Effector memory CD8-positive, alpha-beta T cell (primary cell): ENCODE measurements at places on chromosomes 6 and 20.

- no peak for DNase-seq
These were observed 400.3 kb downstream of the TFAP2A start for GRCh38 chr6:10014557-10014956.

- no peak for DNase-seq
These were observed 47.4 kb upstream of the SRF start for GRCh38 chr6:43123461-43124314.

DNA sequence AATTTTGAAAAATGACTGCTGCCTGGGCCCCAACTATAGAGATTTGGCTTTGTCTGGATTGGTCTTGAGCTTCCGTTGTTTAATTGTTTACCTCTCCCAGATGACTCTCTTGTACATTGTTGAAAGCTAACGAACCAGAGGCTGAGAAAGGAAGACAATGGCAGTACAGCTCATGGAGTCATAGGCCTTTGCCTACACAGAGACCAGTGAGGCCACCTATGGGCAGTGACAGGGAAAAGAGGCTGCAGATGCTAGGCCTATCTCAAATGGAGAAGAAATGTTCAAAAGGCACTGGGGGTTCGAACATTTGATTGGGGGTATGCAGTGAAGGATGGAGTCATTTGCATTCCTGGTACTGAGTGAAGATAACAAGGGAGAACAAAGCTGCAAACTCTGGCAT, 29.1 kb downstream of the OPN5 start:
- no peak for DNase-seq

DNA sequence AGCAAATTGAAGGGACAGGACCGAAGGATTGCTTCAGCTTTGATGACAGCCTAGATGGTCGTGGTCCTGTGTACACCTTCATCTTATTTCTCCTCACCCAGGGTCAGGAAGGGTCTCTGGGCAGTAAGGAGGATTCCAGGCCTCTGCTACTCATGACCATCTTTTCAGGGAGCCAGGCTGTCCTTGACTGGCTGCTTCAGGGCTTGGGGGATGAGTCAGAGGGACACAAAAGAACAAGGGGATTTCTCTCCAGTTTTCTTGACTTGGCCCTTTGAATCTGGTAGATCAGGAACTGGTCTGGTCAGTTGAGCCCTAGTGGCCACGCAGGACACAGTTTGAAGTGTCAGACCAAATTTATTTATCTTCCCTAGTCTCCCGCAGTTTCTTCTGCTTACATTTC, 402.1 kb upstream of the CHD6 start:
- no peak for DNase-seq

GRCh38 chr20:20405623-20406022, 37.7 kb downstream of the INSM1 start:
- DNase-seq = no peak

DNA sequence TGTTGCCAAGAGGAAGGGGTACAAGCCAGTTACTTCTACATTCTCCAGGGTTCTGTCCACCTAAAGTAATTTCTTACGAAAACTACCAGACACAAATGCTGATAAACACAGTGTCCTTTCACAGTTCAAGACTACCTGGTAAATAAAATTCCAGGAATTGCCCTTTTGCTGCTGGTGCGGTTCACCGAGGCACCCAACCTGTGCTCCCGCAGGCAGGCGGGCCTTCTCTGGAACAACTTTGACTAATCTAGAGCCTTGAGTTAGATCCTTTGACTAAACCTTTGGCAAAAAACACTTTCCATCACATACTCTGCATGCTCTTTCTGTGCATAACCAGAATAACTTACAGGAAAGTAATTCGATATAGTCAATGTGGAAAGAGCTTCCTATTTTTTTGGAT, 107.0 kb downstream of the HUS1B start:
- DNase-seq = no peak

GRCh38 chr6:15246666-15247499, 1.0 kb downstream of the JARID2 start:
- DNase-seq = peak; percentile 24

DNA sequence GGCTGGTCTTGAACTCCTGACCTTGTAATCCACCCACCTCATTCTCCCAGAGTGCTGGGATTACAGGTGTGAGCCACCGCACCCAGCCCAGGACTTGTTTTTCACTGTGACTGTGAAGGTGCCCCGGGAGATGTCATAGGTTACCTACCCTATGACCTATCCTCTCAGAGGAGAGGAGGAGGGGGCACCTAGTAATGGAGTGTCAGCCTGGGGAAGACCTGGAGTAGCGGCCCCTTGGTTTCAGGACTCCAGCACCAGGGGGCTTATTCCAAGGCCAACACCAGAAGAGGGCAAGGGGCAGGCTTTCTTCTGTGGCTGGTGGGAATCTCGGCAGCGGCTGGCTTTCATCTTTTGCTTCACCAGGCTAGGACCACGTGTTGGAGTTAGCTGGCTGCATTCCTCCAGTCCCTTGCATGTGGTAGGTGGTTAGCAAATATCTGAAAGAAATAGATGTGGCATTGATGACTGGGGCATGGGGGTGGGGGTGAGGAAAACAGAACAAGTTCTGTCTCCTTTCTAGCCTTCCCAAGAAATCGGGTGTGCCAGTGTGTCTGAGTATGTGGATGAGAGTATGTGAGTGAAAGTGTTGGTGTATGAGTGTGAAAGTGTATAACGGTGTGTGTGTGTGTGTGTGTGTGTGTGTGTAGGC, 7.9 kb upstream of the ITPR3 start:
- DNase-seq = no peak

- DNase-seq = no peak
These were observed 380.2 kb downstream of the LAMA2 start for GRCh38 chr6:129263176-129263575.

DNA sequence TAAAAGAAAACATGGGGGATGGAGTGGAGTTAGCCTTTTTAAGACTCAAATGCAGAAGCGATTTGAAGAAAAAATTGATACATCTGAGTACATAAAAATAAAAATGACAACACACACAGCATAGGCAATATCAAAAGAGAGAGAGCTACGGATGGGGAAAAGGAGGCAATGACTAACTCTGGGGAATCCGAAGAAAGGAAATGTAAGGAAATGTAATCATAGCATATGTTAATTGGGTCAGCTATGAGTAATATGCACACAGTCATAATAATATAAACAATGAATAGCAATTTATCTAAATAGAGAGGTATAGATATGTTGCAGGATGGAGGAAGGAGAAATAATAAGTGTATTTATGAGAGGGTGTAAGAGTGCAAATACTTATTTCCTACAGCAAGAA, 83.4 kb downstream of the NOL4L start:
- no peak for DNase-seq

DNA sequence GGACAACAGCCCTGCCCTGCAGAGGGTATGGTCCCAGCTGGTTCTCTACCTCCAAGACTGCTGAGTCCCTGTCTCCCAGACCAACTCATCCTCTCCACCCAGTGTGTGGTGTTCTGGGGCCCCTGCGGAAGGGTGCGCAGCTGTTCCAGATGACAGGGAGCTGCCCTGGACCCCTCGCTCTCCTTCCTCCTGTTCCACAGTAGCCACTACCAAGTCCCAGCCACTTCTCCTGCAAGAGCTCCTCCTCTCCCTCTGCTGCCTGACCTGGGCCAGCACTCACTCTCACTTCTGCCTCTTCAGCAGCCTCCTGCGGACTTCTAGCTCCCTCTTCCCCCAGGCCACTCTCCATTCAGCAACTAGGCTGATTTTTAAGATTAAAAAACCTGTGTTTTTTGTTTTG, 40.1 kb upstream of the TMEM181 start:
- no peak for DNase-seq

DNA sequence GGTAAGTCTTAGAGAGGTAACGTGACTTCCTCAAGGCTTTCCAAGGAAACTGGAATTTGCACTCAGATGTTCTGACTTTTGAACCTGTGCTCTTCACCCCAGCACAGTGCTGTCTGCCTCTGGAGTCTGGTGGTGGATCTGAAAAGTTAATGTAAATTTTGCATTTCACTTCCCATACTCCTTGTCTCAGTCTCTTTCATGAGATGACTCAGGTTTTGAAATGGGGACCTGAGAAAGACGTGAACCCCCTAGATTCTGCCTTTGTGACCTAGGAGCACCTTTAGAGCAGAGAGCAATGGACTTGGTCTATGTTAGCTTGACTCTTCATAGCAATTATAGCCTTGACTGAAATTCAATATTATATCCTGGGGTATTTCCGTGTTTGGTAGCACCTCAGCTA, 223.0 kb downstream of the QKI start:
- DNase-seq = no peak

- DNase-seq = no peak
These were observed 158.5 kb downstream of the PHACTR1 start for GRCh38 chr6:12875051-12875450.

DNA sequence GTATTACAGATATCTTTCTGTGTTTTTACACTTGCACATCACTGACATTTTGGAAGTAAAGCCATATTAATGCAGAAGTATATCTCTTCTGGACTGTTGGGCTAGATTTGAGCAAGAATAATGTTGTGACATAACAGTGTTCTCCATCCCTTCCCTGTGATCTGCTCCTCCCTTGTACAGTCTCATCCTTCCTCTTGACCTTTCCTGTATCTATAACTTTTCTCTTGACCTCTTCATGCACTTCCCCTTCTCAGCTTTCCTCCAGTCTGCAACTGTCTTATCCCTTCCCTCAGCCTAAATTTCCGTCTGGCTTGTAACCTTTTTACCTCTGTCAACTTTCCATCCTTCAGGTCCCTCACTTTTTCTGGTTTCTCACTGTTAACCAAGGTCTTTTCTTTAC, 29.8 kb downstream of the NCOA3 start:
- no peak for DNase-seq

DNA sequence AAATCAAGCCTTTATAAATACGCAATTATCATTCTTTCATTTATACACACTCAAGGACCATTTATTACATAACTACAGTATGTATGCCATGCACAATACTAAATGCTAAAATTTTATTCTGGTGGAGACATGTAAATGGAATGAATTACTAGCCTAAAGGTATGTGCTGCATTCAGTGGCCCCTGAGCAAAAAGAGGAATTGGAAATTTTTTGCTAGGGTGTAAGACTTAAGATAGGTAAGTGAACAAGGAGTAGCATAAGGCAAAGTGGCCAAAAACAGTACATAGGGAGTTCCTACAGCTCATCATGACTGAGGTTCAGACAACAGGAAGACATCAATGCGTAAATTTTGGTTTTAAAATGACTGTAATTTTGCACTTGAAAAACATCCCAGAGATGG, 2.3 kb upstream of the MTFR2 start:
- no peak for DNase-seq

- no peak for DNase-seq
These were observed 78.3 kb upstream of the MMS22L start for GRCh38 chr6:97361286-97361685.

GRCh38 chr20:36147690-36148089, 6.8 kb upstream of the EPB41L1 start:
- no peak for DNase-seq

- DNase-seq = no peak
These were observed 285.4 kb upstream of the FLRT3 start for GRCh38 chr20:14622796-14623195.

DNA sequence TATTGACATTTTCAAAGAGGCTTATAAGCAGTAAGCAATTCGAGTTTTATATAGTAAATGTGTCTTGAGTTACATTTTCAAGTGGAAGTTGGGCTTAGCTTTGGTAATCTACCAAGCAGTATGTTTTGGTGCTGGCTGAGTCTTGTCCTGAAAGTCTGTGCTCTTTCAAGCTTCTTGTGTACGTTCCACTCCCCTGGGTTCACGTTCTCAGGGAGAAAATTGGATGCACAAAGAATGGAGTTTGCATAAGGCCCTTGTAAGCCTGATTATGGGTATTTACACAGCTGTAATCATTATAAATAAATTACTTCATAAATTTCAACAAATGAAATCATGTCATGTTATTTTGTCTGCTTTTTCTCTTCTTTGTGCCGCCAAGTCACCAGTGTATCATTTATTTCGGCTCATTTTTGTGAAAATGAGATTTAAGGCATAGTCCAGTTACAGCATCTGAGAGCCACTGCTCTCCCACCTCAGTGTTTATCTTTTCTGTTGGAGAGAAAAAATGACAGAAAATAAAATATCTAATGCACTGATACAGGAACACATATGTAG, 262.5 kb downstream of the BTBD3 start:
- DNase-seq = no peak

GRCh38 chr20:22576733-22577514, 7.4 kb downstream of the FOXA2 start:
- no peak for DNase-seq

GRCh38 chr6:42260396-42260888, 42.8 kb upstream of the MRPS10 start:
- DNase-seq = no peak

DNA sequence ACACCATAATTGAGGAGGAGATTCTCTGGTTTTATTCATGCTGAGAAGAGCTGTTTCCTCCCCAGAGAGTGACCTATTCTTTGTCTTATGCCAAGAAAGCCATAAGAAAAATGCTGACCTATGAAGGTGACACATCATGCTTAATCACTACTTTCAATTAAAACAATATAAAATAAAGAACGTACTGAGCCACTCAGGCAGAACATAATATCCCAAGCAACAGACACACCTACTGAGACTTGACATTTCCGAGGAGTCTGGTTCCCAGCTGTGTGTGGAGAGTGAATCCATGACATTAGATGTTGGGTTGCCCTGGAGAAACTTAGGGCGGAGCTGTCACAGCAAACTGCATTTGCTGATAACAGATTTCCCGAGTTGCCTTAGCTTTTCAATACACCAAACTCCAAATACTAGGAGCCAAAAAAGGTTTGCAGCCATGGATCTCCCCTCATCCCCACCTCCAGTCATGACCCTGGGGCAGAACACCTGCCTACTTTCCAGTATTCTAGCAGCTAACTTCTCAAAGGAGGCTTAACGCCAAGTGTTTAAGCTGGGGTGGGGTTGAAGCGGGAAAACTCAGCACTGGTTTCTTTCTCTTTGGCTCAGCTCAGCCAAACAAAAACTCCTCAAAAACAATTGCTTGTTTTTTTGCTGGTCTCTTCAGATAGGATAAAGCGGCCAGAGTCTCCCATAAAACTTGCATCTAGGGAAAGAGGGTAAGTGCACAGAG, 92.2 kb downstream of the BACH2 start:
- DNase-seq = no peak

DNA sequence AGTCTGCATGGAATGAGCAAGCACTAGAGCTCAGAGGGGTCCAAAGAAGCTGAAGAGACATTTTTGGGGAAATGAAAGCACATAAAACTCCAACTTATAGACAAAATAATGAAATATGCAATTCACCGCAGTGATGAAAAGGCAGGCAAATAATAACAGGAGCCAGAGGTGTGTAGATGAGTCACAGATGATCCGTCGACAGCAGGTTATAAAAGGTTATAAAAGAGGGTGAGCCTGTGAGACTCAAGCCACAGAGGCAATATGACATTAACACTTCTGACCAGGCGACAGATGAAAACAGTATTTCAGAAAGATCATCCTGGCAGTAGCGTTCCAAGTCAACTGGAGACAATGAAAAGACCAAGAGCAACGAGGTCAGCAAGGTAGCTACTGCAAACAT, 35.8 kb upstream of the ANKRD60 start:
- DNase-seq = no peak

DNA sequence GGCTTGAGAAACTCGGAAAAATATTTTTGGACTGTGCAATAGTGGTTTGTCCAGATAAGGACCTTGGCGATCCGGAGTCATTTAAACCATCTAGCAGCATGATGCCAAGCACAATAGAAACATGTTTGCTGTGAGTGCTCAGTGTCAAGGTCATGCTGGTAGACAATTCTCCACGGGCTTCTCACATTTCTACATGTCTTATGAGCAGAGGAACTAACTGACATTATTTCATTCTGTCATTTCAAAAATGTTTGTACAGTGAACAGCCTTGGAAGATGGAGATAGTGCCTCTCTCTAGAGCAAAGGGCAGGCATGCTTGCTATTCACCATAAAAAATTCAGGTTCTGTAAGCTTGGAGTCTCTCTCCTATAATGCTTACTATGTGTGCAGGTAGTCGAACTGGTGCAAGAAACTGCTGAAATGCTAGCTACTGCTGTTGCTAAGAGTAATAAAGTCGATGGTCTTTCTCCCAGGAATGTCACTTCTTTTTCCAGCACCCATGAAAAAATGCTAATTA, 25.4 kb upstream of the CCN2 start:
- DNase-seq = no peak
